Natural killer cell treated with Interleukin-12 subunit alpha and Interleukin-12 subunit beta and Interleukin-15 and Interleukin-18, amount 100 ng/mL, for 72 hours (primary cell): ENCODE measurements at places on chromosomes 5 and 9. TPM values are rescaled to one million over a fixed set of nuclear protein-coding genes. Genes with fewer than 3 reads are reported as not detected.

The PNPLA7 gene
- 7.1 TPM for total RNA-seq

The ADAMTS13 gene
- 0.67 TPM for total RNA-seq

The ADGRV1 gene
- not detected for total RNA-seq

The KCNN2 gene
- not detected for total RNA-seq

The NUDT12 gene
- 0.26 TPM for total RNA-seq

The CTNNAL1 gene
- total RNA-seq = 17.3 TPM

The CCL27 gene
- not detected for total RNA-seq

The SPIN1 gene
- total RNA-seq = 18.6 TPM

The PCDHGA8 gene
- total RNA-seq = 0.19 TPM

The PDE8B gene
- not detected for total RNA-seq

The ANKRD31 gene
- total RNA-seq = 0.22 TPM

The UBE2B gene
- total RNA-seq = 89.5 TPM

The KCNT1 gene
- not detected for total RNA-seq

The GEMIN5 gene
- total RNA-seq = 49.8 TPM

The CCDC152 gene
- 9.6 TPM for total RNA-seq

The CTXN3 gene
- not detected for total RNA-seq

The MYO10 gene
- not detected for total RNA-seq

The PCDHB10 gene
- not detected for total RNA-seq

The C9orf153 gene
- total RNA-seq = not detected

The GNAQ gene
- 21.1 TPM for total RNA-seq

The PCDHB9 gene
- not detected for total RNA-seq

The ADGRD2 gene
- not detected for total RNA-seq

The SPINK13 gene
- not detected for total RNA-seq

The CRB2 gene
- total RNA-seq = not detected

The IFNA7 gene
- total RNA-seq = not detected

The PCDHGA4 gene
- 0.48 TPM for total RNA-seq

The CCNJL gene
- 5.6 TPM for total RNA-seq

The PURA gene
- total RNA-seq = 14.0 TPM

The EFNA5 gene
- total RNA-seq = 2.2 TPM

The DIPK1B gene
- not detected for total RNA-seq

The TTC1 gene
- total RNA-seq = 56.6 TPM

The OMD gene
- total RNA-seq = not detected

The UTP15 gene
- 34.9 TPM for total RNA-seq

The STC2 gene
- total RNA-seq = 0.78 TPM

The GRXCR2 gene
- not detected for total RNA-seq

The PCDHB7 gene
- total RNA-seq = not detected

The PHF24 gene
- total RNA-seq = not detected

The BNC2 gene
- total RNA-seq = 5.5 TPM

The DMRT3 gene
- total RNA-seq = not detected

The PFDN1 gene
- 62.2 TPM for total RNA-seq

The MXD3 gene
- total RNA-seq = 15.0 TPM

The WNK2 gene
- not detected for total RNA-seq

The LHX2 gene
- not detected for total RNA-seq

The RAB3C gene
- total RNA-seq = not detected

The LCN12 gene
- total RNA-seq = 2.2 TPM

The PRSS3 gene
- total RNA-seq = not detected

The ADAMTS2 gene
- total RNA-seq = not detected

The POLR1E gene
- 37.0 TPM for total RNA-seq

The MEIKIN gene
- not detected for total RNA-seq

The UHRF2 gene
- 50.2 TPM for total RNA-seq

The KIF3A gene
- total RNA-seq = 17.4 TPM

The FAM81B gene
- total RNA-seq = not detected

The TMEM232 gene
- total RNA-seq = 0.86 TPM

The ADAMTS6 gene
- total RNA-seq = 0.10 TPM

The SLC2A6 gene
- total RNA-seq = 42.3 TPM

The STPG3 gene
- not detected for total RNA-seq

The SLC6A7 gene
- not detected for total RNA-seq
